Ovary (tissue), 10 donors: ENCODE measurements at places on chromosomes 7 and 10.

- no peaks in the 10 kb centered on the region for H3K27me3 ChIP-seq
- no peak overlapping the region for H3K27ac ChIP-seq
- no peak for DNase-seq
- H3K4me3 ChIP-seq: no peak overlapping the region
Observed at GRCh38 chr10:4285121-4285520, 500.1 kb upstream of the KLF6 start.

DNA sequence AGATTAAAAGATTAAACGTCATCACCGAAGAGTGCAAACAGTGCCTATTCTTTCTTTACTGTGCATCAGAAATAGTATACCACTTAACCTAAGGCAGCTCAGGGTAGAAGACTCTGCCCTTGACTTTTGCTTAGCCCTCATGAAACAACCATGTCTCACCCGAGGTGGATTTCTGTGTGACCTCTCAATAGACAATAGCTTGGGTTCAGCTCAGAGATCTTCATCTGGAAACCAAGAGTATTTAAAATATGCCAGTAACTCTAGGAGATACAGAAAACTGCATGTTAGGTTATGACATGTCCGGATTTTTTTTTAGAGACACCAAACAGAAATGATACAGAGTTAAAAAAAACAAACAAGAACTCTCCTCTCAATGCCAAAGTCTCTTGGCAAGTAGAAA lies 75.8 kb downstream of the JAZF1 start:
- H3K36me3 ChIP-seq: no peaks in the 10 kb centered on the region
- H3K4me1 ChIP-seq: peaks cover 9% of the 10 kb centered on the region
- H3K27me3 ChIP-seq: no peaks in the 10 kb centered on the region
- H3K27ac ChIP-seq: no peak overlapping the region
- DNase-seq: no peak

- no peak overlapping the region for H3K27ac ChIP-seq
- H3K36me3 ChIP-seq: no peaks in the 10 kb centered on the region
- H3K27me3 ChIP-seq: no peaks in the 10 kb centered on the region
- no peak overlapping the region for H3K4me3 ChIP-seq
- H3K4me1 ChIP-seq: no peaks in the 10 kb centered on the region
Observed at GRCh38 chr7:131845573-131846314, 289.3 kb upstream of the PODXL start.

- H3K4me1 ChIP-seq: peaks cover 4% of the 10 kb centered on the region
- no peaks in the 10 kb centered on the region for H3K36me3 ChIP-seq
- no peak overlapping the region for H3K27ac ChIP-seq
- no peak for DNase-seq
Observed at GRCh38 chr7:94453898-94454297, 55.7 kb upstream of the CASD1 start.

- no peak overlapping the region for H3K4me3 ChIP-seq
- no peak for DNase-seq
- H3K27ac ChIP-seq: no peak overlapping the region
- H3K36me3 ChIP-seq: no peaks in the 10 kb centered on the region
- H3K4me1 ChIP-seq: no peaks in the 10 kb centered on the region
Observed at GRCh38 chr7:69934144-69934903, 336.0 kb downstream of the AUTS2 start.
